ENCODE measurements at places on chromosomes 11 and 22. TPM values are rescaled to one million over a fixed set of nuclear protein-coding genes. Genes with fewer than 3 reads are reported as not detected.
A peak's percentile ranks its signal among the peaks of the same experiment; 100 is the strongest.

The SEPTIN3 gene
- 0.87 TPM for polyA plus RNA-seq

The C1QTNF6 gene
- polyA plus RNA-seq = 21.0 TPM

The SMC1B gene
- 0.05 TPM for polyA plus RNA-seq

The BDNF gene
- 1.1 TPM for polyA plus RNA-seq

The FDXACB1 gene
- 2.3 TPM for polyA plus RNA-seq

The TRIM51 gene
- polyA plus RNA-seq = not detected

The PRMT3 gene
- polyA plus RNA-seq = 9.4 TPM

The CALCA gene
- polyA plus RNA-seq = not detected

The PMM1 gene
- polyA plus RNA-seq = 19.5 TPM

DNA sequence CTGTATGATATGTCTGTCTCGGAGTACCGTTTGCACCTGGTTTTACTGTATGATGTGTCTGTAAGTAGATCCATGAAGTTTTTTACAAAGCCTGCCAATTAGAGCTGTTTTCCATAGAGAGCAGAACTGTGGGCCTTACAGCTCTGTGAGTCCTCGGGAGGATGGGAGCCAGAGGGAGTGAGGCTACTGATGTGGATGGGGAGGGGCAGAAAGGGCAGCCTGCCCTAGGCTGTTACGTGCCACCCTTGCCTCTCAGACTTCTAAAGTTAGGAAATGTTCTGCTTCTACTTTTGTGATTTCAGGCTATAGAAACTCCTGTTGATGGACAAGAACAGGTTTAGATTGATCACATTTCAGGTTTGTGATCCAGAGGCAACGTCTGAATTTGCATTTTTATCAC is 105.2 kb downstream of the PPP6R3 start:
- no peak for DNase-seq

GRCh38 chr22:38236786-38237185 is 35.0 kb downstream of the MAFF start:
- DNase-seq = no peak

DNA sequence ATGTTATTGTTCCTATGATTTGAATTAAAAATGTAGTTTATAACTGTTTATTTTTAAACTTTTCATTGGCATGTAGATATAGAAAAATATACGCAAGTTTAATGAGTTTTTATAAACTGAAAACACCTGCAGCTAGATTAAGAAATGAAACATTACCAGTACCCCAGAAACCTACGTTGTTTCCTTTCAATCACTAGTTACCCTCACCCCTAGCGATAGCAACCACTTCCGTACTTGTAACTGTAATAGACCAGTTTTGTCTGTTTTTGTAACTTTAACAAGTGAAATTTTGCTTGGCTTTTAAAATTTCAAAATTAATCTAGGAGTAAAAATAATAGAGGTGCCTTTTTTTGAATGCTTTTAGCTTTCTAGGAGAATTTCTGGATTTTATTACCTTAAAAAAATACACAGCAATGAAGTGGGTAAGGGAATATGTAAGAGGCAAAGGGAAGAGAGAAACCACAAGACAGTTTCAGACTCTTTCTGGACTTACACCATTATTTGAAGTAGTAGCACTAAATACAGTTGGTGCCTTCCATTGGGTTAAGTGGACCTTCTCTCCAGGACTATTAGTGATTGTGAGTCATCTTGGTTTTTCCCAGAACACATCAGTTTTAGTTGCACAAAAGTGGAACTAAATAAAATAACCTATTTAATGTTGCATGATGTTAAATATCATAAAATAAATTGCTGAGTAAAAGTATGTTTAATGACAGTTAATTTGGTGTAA is 18.7 kb upstream of the NAT10 start:
- DNase-seq = no peak

- DNase-seq = no peak
Observed at GRCh38 chr11:10197091-10197490, 96.9 kb downstream of the SBF2 start.

- DNase-seq = no peak
Observed at GRCh38 chr11:34823197-34823596, 93.0 kb downstream of the APIP start.

GRCh38 chr22:37639070-37639760 is at the start of gene SH3BP1:
Gene SH3BP1, plus strand, starts transcription at chr22:37639669. Its CDS starts 119 bp downstream, at chr22:37639788.
- peak; percentile 59 for DNase-seq

GRCh38 chr11:106763501-106763900 is 254.8 kb downstream of the GUCY1A2 start:
- DNase-seq = peak; percentile 21

GRCh38 chr11:11290354-11290753 is 62.7 kb downstream of the CSNK2A3 start:
- DNase-seq = no peak

DNA sequence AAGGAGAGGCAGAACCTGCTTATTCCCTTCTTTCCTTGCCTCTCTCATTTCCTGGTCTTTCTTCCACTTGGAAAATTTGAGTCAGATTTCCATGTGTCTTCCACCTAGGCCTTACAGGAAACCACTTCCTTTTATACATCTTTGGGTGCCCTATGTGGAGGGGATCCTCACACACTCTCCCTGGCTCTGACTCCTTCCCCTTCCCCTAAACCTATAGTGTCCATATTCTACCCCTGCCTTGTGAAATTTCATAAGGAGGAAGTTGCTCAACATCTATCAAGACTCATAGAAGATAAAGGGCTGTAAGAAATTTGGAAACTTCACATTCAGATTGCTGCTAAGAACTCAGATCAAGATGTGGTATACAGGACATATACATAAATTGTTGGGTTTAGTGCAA is 20.4 kb downstream of the TUG1 start:
- DNase-seq = no peak

GRCh38 chr11:60377401-60378136 is 763 bp upstream of the MS4A7 start:
- peak; percentile 34 for DNase-seq

DNA sequence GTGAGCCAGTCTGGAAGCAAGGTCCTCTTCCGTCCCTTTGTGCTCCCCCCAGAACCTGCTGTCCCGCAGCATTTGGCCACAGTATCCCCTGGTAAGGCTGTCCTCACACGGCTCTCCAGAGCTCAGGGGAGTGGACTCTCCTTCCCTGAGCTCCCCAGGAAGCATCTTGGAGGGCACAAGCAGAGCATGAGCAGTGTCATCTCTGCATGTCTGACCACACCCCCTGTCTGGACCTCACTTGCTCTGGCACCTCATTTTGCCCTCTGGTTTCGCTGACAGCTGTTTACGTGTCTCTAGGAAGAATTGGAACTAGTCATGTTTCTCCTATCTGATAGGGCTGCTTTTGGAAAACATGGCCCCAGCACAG is 15.5 kb downstream of the DCPS start:
- no peak for DNase-seq

GRCh38 chr11:110377434-110377833 is 52.3 kb upstream of the FDX1 start:
- DNase-seq = no peak
